Ascending aorta (tissue), 2 donors: ENCODE measurements at places on chromosomes 4 and X.

DNA sequence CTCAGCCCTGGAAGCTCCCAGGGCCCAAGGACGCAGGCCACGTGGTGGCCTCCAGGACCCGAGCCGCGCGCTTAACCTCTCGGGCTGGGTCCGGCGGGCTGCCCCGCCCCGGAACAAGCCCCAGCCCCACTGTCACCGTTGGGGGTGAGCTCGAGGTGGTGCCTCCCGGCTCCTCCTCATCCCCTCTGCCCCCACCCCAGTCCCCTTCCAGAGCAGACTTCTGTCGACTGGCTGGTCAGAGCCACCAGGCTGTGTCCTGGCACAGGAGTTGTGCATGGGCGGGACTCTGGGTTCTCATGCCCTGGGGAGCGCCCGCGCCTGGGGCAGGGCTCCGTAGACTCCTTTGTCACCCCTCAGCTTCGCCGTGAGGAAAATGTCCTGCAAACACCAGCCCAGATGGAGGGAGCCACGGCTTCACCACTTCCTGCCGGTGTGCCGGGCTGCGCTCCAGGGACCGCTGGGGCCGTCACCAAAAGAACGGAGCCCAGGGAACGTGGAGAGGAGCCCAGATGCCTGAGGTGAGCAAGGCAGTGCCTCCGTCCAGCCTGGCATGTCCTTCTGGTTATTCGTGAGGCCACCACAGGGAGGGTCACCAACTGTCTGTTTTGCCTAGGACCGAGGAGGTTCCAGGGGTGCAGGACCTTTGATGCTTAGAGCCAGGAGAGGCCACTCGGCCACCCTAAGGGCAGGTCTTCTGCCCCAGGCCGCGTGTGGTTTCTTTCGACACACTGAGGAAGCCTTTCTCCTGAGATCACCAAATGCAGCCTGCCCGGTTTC lies 7.1 kb upstream of the RGS12 start:
- DNase-seq: no peak

DNA sequence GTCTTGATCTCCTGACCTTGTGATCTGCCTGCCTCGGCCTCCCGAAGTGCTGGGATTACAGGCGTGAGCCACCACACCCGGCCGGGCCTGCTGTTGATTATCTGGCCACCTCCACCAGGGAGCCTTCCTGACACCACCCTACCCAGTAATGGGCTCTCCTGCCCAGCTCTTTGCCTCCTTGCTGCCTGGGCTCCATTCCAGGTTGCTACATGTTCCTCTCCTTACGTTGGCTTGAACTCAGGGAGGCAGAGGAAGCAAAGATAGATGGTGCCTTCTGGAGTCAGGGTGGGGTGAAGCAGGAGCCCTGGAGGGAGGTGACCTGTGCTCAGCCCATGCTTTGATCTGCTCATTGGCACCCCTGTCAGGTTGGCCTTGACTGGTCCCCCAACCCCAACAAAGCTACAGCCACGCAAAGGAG lies 26.3 kb downstream of the FLNA start:
- DNase-seq: no peak

DNA sequence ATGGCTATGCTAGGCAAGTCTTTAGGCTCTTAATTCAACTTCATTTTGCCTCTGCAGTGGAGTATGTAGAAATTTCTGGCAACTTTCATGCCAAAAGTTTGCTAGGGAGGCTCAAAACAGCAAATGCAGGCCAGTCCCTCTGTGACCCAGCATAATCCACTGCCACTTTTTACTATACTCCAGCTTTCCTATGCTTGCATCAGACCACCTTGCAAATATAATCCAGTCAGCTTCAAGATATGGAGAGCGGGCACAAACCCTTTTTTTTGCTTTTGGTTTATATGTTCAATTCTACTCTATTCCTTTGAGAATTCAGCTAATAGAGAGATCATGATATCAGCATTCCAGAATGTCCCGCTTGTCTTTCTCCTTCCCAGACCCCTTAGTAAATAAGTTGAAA lies 192.0 kb upstream of the PABPC4L start:
- no peak for DNase-seq

DNA sequence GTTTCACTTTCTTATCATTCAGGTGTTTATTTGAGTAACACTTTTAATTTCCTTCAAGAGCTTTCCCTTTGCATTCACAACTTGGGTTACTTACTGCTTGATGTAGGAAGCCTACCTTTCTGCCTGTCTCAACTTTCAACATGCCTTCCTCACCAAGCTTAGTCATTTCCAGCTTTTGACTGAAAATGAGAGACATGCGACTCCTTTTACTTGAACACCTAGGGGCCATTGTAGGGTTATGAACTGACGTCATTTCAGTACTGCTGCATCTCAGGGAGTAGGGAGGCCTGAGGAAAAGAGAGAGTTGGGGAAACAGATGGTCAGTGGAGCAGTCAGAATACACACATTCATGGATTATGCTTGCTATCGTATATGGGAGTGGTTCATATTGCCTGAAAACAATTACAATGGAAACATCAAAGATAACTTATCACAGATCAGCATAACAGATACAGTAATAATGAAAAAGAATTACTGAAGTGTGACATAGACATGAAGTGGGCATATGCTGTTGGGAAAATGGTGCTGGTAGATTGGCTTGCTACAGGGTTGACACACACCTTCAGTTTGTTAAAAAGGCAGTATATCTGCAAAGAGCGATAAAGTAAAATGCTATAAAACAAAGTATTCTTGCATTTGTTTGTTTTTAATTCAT lies 25.7 kb downstream of the USP53 start:
- DNase-seq: no peak

DNA sequence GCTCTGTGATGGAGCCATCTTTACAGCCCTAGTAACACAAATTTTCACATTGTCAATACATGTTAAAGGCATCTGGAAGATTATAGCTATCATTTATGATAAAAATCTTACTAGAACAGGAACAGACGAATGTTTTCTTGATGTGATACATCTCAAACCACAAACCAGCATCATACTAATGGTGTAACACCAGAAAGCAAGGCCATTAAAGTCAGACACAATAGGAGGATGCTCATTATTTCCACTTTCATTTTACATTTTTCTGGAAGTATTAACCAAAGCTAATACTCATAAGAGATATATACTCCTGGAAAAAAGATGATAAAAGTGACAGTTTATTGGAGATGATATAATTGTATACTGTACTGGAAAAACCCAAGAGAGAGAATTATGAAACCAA lies 5.3 kb downstream of the AKAP14 start:
- no peak for DNase-seq
